ENCODE measurements at places on chromosomes 13 and 19.

- no peak for DNase-seq
Measured at GRCh38 chr19:44603201-44603945, 10.0 kb upstream of the IGSF23 start.

DNA sequence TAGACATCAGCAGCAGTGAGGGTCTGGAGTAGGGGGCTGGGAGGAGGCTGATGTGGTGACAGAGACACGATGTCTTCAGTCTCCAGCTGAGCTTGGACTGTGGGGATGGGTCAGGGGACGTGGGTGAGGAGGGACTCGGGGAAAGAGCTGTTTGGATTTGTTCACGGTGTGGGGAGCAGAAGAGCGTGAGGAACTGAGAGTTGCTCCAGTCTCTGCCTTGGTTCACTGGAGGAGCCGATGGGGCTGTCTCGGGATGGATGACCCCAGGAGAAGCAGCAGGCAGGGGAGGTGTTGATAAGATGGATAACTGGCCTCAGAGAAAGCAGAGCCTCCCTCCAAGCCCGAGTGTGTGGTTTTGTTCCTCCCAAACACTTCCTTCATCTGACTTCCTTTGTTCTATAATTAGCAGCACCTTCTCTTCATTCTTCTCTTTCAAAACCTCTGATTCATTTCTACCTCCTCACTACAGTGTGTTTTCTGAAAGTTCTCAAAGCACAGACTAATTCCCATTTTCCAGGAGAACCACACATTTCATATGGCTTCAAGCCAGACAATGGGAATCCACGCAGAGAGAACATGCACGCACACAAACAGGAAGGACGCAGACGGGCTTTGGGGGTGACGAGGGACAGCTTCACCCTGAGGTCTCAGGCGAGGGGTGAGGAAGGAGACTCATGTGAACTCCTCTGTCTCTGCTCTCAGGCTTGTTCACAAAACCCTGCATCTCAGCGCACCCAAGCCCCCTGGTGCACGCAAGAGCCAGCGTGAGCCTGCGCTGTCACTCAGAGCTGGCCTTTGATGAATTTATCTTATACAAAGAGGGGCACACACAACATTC lies 18.6 kb downstream of the LAIR2 start:
- no peak for DNase-seq

DNA sequence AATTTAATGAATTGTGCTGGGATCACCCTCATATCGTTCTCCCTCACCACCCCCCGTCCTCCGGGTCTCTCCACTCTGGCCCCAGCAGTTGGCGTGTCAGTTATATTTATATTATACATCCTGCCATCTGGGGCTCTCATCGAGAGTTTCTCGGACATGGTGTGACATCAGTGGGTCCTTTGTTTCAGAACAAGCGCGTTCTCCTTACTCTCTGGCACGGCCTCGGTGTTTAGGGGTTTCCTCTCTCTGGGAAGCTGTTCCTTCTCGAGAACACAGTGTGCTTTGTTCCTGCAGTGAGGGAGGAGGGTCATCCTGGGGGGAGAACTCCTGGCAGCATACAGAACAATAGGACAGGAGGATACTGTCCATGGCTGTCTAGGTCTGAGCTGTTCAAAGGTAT lies 9.8 kb upstream of the MCF2L start:
- DNase-seq, result no peak

- DNase-seq, result no peak
Measured at GRCh38 chr13:105340061-105340606, 1195.3 kb downstream of the EFNB2 start.

GRCh38 chr13:27678306-27679040 lies 56.8 kb downstream of the POLR1D start:
- no peak for DNase-seq

- no peak for DNase-seq
Measured at GRCh38 chr13:27857282-27857681, 62.5 kb upstream of the PDX1 start.

- DNase-seq, result no peak
Measured at GRCh38 chr13:66071608-66072007, 1158.5 kb downstream of the PCDH9 start.

Measured in PC-9 (cell line).